ENCODE measurements at places on chromosomes 5 and 9.

- DNase-seq = no peak
Observed at GRCh38 chr5:153770066-153770465, 268.6 kb downstream of the FAM114A2 start.

DNA sequence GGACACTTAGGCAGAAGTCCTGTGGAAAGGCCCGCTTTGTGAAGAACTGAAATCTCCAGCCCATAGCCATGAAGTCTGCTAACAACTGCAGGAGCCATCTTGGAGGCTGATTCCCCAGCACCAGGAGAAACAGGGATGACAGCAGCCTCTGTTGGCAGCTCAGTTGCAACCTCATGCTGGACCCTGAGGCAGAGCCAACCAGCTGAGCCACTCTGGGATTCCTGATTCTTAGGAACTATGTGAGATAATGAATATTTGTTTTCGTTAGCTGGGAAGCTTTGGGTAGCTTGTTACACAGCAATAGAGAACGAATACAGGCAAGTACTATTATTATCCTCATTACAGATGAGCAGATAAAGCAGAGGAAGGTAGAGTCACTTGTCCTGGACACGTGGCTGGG lies 210.5 kb upstream of the ANKH start:
- no peak for DNase-seq

DNA sequence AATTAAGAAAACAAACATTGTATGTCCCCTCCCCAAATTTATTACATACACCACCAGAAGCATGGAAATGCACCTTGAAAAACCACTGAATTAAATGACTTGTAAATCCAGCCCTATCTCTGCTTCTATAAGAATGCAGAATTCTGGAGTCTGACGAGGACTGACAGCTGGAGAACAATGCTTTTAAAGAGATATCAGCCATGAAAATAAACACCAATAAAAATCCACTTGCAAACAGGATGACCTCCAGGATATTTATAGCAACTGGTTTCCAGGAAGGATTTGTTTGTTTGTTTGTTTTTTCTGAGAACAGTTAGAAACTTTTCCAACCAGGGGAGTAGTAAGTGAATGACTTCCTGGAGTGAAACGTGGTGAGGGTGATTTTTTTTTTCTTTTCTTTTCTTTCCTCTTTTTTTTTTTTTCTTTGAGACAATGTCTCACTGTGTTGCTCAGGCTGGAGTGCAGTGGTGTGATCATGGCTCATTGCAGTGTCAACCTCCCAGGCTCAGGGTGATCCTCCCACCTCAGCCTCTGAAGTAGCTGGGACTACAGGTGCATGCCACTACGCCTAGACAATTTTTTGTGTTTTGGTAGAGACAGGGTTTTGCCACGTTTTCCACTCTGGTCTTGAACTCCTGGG lies 38.7 kb upstream of the SLC36A1 start:
- no peak for DNase-seq

- DNase-seq = no peak
Observed at GRCh38 chr9:83521411-83521810, 16.8 kb downstream of the FRMD3 start.

GRCh38 chr9:114852050-114852594 lies 46.3 kb upstream of the TNFSF15 start:
- no peak for DNase-seq

- no peak for DNase-seq
Observed at GRCh38 chr5:31845361-31845760, 206.4 kb downstream of the PDZD2 start.

DNA sequence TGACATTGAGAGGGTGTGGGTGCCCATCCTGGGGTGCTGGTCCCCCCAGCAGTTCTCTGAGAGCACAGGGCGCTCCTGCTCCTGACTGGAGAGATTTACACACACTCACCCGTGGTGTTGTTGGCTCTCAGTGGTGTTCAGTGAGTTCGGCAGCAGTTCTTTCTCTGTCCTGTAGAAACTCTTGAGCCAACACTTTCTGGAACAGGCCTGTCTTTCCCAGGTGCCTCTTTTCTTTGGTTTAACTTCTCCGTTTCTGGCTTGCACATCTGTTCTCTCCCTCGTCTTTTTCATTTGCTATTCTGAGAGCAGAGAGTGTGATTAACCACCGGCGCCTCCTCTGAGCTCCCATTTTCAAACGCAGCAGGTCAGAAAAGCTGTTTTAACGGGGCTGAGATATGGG lies 284.5 kb downstream of the IRX2 start:
- DNase-seq = no peak

GRCh38 chr5:89003563-89004036 lies 120.6 kb upstream of the MEF2C start:
- no peak for DNase-seq

DNA sequence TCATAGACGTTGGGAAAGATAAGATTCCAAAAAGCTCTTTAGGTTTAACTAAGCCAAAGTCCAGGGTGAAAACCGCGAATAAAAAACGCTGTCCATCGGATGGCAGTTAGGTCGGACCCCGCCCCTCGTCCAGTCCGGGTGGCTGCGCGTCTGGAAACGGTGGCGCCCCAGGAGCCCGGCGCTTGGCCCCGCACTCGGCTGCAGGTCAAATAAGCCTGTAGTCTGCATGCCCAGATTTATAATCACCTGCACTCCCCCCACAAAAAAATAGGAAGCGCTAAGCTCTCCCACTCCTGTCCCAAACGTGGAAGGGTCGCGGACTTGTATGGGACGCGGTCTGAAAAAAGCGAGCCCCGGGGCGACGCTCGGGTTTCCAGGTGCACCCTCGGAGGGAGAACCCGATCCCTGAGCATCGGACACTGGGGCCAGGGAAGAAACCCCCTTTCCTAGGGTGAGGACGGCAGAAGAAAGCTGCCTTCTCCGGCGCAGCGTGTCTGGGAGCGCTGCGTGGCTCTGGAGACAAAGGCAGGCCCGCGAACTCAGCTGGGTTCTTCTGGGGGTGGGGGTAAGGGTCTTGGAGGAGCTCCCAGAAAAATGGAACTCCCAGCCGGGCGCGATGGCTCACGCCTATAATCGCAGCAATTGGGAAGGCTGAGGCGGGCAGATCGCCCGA lies 923 bp upstream of the ZBTB5 start:
- peak; percentile 84 for DNase-seq

DNA sequence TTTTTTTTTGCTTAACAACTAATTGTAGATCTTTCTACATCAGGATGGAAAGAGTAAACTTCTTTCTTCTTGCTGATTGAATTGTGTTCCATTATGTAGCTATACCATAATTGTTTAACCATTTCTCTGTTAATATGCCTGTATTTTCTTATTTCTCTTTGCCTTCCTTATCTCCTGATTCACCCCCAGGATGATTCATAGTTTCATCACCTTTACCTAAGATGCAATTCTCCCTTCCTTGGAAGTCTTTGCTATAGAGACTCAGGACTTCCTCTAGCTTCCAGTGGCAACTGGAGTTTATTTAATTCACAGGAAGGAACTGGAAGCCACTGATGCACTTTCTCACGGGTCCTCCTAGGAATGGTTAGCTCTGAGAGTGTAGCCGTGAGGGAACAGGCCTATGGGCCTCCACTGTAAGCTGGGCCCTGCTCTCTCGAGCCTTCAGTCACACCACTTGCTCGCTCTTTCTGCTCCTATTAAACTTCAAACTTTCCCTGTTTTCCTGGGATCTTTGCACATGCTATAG lies 83.1 kb downstream of the FGF1 start:
- DNase-seq = no peak

DNA sequence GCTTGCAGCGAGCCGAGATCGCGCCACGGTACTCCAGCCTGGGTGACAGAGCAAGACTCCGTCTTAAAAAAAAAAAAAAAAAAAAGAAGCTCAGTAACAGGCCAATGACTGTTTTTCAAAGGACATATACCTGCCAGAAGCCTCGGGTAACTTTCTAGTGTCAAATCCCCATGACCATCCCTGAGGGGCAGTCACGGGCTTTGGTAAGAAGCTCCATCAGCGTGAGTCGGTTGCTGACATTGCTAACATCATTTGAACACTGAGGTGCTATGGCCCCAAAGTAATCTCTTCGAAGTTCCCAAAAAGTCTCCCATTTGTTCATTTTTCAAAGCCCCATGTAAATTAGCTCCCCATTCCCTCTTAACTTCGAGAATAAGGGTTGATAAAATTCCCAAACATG lies 11.6 kb downstream of the NAIP start:
- DNase-seq = peak; percentile 74

DNA sequence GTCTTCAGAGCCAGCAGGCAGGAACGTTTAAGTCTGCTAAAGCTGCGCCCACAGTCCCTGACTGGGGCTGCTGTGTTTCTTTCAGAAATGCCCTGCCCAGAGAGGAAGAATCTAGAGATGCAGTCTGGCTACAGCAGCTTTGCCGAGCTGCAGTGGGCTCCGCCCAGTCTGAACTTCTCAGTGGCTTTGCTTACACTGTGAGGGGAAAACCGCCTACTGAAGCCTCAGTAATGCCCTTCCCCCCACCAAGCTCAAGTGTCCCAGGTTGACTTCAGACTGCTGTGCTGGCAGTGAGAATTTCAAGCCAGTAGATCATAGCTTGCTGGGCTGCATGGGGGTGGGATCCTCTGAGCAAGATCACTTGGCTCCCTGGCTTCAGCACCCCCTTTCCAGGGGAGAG lies 78.4 kb downstream of the SREK1 start:
- no peak for DNase-seq

GRCh38 chr5:140349244-140349643 lies 2.8 kb upstream of the HBEGF start:
- no peak for DNase-seq

- no peak for DNase-seq
Observed at GRCh38 chr9:98083566-98084183, 27.1 kb downstream of the NANS start.

DNA sequence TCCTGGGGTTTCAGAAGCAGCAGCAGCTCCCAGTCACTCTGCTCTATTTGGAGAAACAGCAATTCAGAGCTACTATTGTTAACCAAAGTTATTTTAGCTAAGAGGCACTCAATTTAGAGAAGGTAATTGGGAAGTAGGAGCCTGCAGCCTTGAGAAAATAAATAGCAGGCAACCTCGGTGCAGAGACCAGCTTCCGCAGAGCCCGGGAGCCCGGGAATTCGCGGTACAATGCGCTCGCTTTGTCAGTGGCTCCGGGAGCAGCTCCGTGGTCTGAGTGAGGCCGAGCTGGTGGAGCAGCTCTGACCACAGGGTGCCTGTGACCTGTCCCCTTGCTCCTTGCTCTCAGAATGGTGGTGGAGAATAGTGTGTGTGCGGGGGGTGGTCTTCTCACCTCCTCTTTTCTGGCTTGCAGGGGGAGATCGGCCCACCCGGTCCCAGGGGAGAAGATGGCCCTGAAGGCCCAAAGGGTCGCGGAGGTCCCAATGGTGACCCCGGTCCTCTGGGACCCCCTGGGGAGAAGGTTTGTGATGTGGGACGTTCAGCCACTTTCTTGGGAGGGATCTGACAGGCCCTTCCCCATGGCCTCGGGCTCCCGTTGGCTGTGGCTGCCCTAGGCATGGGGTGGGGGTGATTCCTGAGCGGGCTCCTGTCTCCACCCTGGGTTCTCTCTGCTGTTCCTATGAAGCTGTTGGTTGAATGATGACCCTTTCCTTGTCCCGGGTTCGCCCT lies 95.9 kb upstream of the FCN2 start:
- DNase-seq = peak; percentile 68

DNA sequence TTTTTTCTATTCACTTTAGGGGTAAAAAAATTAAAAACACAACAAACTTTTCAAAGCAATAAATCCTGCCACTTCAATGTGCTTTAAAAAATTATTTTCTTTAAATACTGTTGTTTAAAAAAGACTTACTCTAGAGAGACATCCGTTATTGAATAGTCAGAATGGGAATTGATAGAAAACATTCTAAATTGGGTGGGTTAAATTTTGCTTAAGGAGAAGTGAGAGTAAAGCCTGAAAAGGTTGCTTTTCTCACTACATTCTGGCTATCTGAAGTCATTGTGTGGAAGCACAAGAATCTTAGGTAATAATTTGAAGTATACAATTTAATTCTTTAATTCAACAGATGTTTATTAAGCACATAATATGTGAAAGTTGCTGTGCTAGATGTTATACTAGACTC lies 509.3 kb downstream of the NR2F1-AS1 start:
- DNase-seq = no peak

DNA sequence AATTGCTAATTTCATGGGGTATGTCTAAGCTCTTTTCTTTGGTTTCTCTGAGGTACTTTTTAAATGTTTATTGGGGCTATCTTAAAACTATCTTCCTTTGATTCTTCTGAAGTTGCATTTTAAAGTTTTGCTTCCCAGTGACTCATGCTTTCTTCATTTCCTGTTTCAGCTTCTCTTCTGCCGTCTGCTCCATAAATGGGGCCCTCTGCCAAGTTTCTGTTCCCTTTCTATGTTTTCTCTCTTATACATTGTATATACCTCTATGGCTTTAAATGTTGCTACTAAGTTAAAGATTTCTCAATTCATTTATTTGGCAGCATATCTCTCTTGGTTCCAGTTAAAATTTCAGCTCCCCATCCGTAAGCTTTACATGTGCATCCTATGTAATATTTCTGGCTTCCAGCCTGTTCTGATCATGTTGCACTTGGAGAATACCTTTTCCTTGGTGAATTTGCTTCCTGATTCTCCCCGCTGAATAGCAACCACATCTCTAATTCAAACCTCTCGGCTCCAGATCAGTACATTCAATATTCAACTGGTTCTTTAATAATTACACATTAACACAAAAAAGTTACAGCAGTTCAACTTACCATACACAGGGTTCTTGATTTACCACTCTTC lies 125.3 kb downstream of the ST8SIA4 start:
- no peak for DNase-seq

GRCh38 chr9:14687042-14687719 lies 6.1 kb downstream of the ZDHHC21 start:
- no peak for DNase-seq

- DNase-seq = no peak
Observed at GRCh38 chr9:74765481-74765971, 122.2 kb downstream of the TRPM6 start.

- no peak for DNase-seq
Observed at GRCh38 chr9:19620326-19620725, 168.5 kb downstream of the SLC24A2 start.

- no peak for DNase-seq
Observed at GRCh38 chr5:4099386-4099785, 503.8 kb downstream of the IRX1 start.

DNA sequence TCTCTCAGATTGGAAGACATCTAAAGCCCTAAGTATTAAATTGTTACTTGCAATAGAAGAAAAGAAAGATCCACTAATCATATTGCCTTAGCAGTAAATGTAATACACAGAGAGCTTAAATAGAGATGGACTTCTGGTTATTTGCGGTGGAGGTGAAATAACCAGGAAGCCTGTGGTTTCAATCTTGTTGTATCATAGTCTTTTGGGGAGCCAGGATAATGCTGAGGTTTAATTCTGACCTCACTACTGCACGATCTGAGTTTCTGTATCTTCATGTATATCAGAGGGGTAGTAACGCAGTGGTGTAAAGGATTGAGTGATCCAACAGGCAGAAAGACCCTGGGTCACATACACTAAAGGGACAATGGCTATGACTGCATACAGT lies 71.7 kb downstream of the ANKRD55 start:
- DNase-seq = no peak

DNA sequence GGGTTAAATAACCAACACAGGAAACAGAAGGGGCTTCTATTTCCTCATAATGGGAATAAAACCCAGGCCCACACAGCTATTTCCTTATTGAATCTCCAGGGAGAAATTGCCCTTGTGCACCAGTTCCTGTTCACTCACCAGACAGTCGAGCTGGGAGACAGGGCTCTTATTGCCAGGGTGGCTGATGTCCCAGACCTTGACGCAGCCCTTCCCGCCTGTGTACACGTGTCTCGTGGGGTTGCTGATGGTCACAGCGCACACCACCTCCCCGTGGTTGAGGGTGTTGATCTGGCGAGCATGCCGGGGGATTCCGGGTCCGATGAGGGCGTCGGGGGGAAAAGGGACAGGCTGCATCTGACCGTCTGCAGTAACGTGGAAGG lies 96.5 kb downstream of the TLE1 start:
- DNase-seq = no peak

- no peak for DNase-seq
Observed at GRCh38 chr5:115022303-115022702, 147.4 kb downstream of the TRIM36 start.

Data from H7 (cell line).